ENCODE measurements at places on chromosomes 7 and 10.

DNA sequence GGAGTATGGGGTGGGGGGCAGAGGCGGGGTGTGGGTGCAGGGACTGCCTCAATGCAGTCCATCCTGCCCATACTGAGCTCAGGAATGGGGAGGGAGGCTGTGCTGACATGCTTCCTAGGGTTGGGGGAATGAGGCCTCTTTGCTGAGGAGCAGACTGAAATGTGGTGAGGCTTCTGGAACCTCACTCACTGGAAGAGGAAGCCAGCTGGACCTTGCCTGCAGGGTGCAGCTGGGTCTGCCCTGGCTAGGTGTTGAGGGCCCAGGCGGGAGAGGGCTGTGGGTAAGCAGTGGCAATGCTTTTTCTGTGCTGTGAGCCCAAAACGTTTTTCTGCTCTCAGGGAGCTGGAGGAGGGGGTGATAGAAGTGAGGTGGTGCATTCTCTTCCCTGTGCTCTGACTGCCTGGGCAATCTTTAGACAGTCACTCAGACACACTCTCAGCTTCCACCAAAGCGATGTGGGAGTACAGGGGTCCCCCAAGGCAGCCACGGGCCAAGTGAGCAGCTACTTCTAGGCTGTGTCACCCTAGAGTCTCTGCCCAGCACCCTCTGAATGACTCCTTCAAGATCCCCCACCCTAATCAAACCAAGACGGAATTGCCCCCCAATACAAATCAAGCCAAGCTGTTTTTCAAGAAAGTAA is 41.1 kb upstream of the BMPR1A start:
- DNase-seq: no peak

DNA sequence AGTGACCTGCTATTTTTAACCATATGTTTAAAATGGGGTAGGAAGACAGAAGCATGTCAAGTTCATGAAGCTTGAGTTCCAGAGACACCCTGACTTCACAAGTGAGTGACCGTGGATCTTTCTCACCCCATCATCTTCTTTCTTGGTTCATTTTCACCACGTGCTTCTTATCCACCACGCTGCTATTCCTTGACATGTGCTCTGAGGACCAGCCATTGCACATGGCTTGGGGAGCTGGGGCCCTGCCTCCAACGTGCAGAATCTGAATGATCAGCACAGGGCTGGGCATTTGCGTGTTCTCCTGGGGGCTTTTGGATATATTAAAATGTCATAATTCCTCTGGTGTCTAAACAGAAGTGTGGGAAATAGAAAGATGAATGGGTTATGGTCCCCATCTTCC is 25.0 kb upstream of the GTPBP4 start:
- no peak for DNase-seq

GRCh38 chr7:2607923-2608904 is 23.6 kb upstream of the TTYH3 start:
- DNase-seq: peak; percentile 100

DNA sequence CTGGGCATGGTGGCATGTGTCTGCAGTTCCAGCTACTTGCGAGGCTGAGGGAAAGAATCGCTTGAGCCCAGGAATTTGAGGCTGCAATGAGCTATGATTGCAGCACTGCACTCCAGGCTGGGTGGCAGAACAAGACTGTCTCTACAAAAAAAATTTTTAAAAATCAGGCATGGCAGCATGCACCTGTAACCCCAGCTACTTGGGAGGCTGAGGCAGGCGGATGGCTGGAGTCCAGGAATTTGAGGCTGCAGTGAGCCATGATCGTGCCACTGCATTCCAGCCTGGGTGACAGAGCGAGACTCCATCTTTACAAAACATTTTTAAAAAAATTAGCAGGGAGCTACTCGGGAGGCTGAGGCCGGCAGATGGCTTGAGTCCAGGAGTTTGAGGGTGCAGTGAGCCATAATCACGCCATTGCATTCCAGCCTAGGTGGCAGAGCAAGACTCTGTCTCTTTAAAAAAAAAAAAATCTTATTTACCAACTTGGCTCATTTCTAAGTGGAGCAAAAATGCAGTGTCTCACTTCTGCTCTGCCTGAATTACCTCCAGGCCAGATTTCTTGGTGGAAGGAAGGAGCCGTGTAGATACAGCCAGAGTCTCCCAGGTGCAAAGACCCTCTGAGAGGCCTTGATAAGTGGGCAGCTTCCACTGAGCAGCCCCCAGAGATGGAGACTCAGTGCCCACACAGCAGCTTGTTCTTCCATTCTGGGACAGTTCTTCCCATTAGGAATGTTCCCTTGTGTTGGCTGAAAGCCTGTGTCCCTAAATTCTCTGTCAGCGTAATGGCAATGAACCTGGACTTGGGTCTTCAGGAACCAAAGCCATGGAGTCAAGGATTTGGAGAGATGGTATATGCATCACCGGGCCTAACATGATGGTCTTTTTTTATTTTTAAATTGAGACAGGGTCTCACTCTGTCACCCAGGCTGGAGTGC is 30.0 kb downstream of the GTF2IRD1 start:
- DNase-seq: no peak

- DNase-seq: no peak
Observed at GRCh38 chr7:70710651-70711050, 421.3 kb upstream of the GALNT17 start.

DNA sequence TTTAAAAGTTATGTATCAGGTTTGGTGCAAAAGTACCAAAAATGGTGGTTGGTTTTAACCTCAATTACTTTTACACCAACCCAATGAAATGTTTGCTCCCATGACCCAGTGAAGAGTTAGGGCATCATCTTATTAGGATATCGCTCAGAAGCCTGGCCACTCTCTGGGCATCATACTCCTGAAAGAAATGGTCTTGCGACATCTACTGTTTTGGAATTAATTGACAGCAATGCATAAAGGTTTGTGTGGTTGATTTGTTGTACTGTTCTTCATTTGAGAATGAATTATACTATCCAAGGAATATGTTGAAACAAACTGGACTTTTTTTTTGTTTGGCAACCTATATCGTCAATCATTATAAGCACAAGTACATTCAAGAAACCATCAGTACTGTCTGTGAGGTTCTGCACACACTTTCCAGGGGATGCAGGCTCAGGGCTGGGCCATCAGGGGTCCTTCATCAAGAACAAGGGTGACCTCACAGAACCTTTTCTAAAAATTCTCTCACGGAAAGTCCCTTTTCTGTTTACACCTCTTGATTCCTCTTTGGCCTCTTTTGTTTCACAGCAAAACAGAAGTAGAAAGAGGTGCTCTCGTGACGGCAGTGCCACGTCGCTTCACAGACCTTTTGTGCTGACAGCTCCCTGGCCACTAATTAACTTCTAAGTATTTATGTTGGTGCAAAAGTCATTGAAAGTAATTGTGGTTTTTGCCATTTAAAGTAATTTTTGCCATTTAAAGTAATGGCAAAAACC is 117.2 kb upstream of the KLF6 start:
- peak; percentile 51 for DNase-seq

DNA sequence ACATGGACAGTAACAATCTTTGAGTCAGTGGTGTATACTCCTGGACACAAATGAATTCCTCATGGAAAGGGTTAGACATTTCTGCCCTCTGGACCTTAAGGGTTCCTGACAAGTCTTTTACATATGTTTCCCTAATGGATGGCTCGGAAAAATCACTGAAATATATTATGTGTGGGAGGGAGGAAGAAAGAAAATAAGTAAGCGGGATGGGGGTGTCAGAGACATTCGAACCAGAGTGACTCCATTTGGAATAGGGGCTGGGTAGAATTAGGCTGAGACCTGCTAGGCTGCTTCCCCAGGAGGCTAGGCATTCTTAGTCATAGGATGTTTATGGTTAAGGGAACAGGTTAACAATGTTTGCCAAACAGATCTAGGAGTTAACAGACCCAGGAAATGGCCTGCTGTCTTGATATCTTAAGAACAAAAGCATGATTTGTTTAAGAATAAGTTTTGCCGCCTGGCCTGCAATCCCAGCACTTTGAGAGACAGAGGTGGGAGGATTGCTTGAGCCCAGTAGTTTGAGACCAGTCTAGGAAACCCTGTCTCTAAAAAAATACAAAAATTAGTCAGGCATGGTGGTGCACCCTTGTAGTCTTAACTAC is 1241.7 kb downstream of the TYW1 start:
- DNase-seq: no peak

GRCh38 chr10:129020651-129021330 is 446.2 kb upstream of the MGMT start:
- DNase-seq: no peak

- DNase-seq: peak; percentile 46
Observed at GRCh38 chr10:54402576-54402975, 398.5 kb downstream of the PCDH15 start.

- DNase-seq: peak; percentile 72
Observed at GRCh38 chr10:62384057-62384446, 9.9 kb downstream of the ZNF365 start.

DNA sequence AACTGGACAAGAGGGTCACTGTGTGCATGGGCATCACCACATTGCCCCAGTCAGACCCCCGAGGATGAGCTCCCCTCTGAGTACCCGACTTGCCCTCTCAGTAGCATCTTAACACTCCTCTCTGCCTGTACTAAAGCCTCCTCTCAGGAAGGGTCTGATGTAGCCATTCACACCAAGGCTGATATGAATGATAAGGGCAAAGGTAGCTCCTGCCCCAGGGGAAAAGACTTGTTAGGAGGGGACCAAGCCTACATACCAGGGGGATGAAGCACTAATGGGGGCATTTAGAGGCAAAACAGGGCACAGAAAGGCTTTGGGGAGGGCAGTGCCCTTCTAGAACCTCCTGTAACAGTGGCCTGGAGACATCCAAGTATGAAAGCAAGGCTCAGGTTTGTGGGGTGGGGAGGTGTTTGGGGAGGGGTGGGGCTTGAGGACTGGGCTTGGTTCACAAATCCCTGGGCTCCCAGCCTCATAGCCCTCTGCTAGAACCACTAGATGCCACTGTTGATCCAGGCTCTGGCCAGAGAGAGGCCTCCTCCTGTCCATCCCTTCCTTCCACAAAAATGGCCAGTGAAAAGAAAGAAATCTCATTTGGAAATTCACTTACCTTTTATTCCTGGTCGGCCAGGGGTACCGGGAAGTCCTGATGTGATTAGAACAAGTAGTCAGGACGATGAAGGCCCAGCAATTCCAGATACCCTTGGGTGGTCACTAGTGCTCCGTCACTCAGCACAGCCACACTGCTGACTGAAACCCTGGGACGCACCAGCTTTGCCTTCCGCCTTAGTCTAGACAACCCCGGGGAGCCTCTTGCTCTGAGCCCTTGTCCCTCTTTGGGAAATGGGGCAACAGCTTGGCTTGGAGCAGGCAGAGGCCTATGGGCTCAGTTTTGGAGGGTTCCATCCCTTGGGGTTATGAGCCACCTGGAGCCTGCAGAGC is 40.3 kb downstream of the COL17A1 start:
- DNase-seq: peak; percentile 74

DNA sequence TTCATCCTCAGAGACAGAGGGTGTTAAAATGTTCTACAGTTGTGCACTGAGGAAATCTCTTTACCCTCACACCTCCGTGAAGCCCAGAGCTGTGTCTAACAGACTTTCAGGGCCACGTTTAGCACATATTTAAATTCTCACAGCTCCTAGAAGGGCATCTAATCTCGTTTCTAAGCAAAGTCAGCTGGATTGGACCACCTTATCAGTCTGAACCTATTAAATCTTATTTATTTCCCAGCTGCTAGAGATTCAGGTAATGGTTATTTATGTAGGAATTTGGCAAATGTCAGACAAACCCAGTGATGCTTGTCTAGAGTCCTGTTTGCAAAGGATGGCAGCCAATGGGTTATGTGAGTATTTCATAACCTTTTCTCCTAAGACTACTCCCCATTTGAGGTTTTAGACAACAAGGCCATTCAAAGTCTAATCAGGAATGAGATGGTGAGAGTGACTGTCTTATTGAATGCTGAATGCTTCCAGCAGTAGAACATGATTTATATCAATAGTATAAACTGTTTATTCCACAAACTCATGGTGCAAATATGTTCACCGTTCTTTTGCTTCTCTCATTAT is 54.8 kb upstream of the EXOC4 start:
- DNase-seq: peak; percentile 35

- DNase-seq: no peak
Observed at GRCh38 chr7:71184136-71184535, 52.2 kb downstream of the GALNT17 start.

- DNase-seq: no peak
Observed at GRCh38 chr10:71849461-71849908, 1.6 kb downstream of the PSAP start.

DNA sequence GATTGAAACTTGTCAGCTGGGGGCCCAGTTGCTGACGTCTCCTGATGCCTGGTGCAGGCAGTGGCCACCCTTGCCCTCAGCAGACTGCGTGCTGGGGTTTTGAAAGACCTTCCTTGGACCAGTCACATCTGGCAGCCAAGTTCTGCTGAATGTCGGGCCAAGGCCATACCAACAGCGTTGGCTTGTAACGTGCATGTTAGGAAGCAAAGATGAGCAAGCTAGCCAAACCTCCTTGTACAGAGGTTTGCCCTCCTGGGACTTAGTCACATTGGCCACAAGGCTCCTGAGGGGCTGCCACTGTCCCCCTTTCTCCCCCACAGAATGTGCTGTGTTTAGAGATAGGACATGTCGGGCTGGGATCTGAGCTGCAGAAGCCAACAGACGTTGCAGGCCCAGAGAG is 49.0 kb downstream of the ADCY1 start:
- DNase-seq: no peak

Measured in SK-MEL-5 (cell line).